ENCODE measurements at places on chromosomes 2 and 18. TPM values are rescaled to one million over a fixed set of nuclear protein-coding genes. Genes with fewer than 3 reads are reported as not detected.

DSG2 gene
- total RNA-seq, result 0.13 TPM

IL1RL2 gene
- not detected for total RNA-seq

EGR4 gene
- not detected for total RNA-seq

DNA sequence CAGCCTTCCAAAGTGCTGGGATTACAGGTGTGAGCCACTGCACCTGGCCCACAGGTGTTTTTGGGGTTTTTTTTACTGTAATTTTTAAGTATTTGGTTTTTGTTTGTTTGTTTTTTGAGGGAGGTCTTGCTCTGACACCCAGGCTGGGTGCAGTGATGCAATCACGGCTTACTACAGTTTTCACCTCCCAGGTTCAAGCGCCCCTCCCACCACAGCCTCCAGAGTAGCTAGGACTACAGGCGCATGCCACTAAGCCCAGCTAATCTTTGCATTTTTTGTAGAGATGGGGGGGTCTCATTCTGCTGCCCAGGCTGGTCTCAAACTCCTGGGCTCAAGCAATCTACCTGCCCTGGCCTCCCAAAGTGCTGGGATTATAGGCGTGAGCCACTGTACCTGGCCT, 7.3 kb upstream of the SLC11A1 start:
- DNase-seq, result no peak

- DNase-seq, result no peak
These were observed 95.4 kb downstream of the BOD1L2 start for GRCh38 chr18:57242285-57242684.

DNA sequence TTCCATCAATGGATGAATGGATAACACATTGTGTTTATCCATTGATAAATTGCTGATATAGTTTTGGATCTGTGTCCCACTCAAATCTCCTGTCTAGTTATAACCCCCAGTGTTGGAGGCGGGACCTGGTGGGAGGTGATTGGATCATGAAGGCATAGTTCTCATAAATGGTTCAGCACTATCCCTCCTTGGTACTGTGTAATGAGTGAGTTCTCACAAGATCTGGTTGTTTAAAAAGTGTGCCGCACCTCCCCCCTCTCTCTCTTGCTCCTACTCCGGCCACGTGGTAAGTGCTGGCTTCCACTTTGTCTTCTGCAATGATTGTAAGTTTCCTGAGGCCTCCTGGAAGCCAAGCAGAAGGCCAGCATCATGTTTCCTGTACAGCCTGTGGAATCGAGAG, 23.9 kb upstream of the SPATA3 start:
- DNase-seq, result no peak

- no peak for DNase-seq
These were observed 748.9 kb upstream of the NXPH2 start for GRCh38 chr2:139529080-139529479.

DNA sequence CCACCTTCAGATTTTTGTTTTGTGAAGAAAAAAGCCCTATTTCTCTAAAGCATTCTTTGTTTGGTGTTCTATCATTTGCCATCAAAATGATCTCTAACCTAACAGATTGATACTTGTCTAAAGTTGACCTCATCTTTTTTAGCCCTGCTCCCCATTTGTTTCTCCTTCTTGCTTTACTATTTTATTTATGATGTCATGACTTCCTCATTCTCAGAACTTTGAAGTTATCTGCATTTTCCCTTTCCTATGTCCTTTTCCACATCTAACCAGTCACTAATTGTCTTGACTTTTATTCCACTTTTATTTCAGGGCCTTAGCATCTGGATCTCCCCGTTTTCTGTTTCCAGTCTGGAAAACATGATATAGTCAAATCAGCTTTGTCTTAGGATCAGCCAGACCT, 8.3 kb downstream of the RAPGEF4 start:
- DNase-seq, result no peak

GRCh38 chr2:223101340-223102039, 49.5 kb downstream of the KCNE4 start:
- DNase-seq, result no peak

DNA sequence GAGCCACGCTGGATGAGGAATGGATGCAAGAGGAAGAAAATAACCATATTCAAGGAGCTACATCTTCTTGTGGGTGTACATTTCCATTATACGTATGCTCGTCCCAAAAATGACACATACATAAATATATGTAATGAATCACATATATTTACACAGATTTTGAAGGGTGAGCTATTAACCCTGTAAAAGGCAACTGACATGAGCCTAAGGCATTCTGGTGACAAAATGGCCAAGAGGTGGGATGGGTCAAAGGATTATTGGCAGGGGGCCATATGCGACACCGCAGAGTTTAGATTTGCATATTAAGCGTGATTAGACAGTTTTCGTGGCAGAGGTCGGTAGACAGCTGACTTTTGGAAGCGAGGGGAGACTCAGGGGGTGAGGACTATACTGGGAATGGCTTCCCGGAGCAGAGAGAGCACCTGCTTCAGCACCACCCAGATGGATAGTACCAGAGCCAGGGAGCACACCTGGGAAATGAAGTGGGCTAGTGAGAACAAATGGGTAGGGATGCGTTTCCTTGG, 431 bp upstream of the CNRIP1 start:
- no peak for DNase-seq

DNA sequence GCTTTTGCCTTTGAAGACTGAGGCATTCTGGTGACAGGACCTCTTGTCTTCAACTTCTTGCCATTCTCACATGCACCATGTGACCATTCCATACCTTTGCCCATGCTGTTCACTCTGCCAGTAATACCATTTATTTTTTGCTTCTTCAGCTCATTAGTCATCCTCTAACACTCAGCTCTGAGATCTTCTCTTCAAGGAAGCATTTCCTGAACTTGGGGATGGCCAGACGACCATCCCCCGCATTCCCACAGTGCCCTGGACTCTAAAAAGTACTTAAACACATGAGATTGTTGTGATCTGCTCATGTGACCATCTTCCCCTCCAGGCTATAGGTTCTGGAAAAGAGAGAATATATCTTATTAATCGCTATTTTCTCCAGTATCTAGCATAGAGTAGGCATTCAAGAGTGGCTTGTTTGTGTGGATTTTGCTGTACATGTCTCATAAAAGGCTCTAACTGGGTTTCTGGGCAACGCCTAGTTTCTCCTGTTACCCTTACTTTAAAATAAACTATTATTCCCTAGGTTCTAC, 33.9 kb downstream of the PAX3 start:
- no peak for DNase-seq

- DNase-seq, result no peak
These were observed 154.5 kb downstream of the AGPS start for GRCh38 chr2:177547122-177547521.

GRCh38 chr2:148906124-148906523, 31.1 kb downstream of the KIF5C start:
- no peak for DNase-seq

DNA sequence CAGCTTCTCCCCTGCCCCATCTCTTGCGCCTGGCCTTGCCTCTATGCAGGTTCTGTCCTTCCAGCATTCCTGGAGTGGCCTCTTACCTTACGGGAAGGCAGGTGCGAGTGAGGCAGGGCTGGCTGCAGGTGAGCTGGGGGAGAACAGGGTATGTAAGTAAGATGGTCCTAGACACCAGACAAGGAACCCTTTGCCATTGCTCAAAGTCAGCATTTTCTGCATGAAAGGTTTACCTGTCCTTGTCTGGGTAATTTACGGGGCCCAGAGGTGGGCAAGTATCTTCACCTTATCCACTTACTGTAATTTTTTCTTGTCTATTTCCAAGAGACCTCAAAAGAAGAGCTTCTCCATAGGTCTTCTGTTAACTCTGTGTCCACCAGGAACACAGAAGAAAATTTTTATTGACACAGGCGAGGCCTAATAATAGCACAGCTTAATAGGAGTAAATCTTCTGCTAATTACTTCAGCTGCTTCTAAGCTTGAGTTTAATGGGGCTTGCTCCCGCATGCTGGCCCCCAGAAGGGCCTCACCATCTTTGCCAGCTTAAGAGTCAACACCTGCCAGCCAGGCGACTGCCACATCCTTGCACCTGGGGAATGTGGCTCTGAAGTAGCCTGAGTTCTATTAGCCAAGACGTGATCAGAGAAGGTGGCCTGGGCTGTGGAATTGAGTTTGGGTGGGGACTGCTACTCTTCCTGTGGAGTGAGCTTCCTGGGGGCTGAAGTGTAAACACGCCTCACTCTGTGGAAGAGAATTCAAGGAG, 27.1 kb downstream of the PCARE start:
- DNase-seq, result no peak

DNA sequence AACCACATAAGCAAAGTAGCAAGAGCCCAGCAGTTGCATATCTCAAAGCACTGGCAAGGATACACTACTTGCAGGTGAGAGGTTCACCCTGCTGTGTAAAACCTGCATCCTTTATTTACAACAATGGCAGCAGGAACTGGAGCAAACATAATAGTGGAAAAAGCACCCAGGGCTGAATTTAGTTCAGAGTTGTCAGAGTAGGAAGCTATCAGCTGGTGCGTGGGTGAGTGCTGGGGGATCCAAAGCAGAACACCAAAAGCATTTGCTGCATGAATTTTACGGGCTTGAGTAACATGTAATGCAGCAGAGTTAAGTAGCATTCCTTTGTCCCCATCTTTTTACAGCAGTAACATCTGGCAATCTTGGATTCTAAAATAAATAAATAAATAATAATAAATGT, 73.5 kb upstream of the SRD5A2 start:
- no peak for DNase-seq

Data from activated CD4-positive, alpha-beta memory T cell treated with anti-CD3 and anti-CD28 coated beads, Interleukin-2, amount 10 ng/mL, durations not matched to agents 7 days and 5 days (primary cell).